Stimulated activated CD8-positive, alpha-beta memory T cell treated with anti-CD3 and anti-CD28 coated beads, Interleukin-2, amount 100 ng/mL, for 48 hours (primary cell): ENCODE measurements at places on chromosomes 4 and X.

DNA sequence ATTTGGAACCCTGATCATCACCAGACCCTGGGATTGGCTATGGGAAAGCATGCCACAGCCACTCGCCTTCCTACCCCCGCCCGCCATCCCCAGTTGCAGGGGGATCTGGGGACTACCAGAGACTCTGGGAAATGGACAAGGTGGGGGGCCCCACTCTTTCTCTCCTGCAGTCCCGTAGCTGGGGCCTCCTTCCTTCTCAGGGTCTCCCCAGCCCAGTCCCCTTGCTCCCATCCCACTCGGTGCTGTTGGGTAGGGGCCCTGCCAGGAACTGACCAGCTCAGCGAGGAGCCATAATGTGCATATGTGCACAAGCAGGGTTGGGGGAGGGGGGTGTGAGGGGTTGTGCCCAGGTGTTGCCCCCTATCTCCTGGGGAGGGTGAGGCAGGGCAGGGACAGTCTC, 3.4 kb upstream of the USP11 start:
- no peak for DNase-seq

- no peak for DNase-seq
Measured at GRCh38 chr4:57614257-57614932, 504.2 kb upstream of the IGFBP7 start.

DNA sequence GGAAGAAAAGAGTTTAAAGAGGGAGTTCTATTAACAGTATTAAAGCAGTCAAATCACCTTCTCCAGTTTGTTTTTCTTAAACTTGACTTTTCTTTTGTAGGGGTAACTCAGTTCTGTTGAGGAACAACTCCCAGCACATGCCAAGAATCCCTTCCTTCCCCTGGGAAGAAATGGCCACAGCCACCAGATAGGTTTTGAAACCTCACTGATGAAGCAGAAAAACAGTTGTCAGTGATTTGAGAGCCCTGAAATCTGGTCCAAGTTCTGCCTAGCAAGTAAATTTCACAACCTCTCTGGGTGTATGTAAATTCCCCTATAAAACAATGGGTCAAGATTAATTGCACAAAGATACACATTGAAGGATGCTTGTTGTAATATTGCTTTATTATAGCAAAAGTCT, 167.1 kb downstream of the DHX15 start:
- DNase-seq = no peak

DNA sequence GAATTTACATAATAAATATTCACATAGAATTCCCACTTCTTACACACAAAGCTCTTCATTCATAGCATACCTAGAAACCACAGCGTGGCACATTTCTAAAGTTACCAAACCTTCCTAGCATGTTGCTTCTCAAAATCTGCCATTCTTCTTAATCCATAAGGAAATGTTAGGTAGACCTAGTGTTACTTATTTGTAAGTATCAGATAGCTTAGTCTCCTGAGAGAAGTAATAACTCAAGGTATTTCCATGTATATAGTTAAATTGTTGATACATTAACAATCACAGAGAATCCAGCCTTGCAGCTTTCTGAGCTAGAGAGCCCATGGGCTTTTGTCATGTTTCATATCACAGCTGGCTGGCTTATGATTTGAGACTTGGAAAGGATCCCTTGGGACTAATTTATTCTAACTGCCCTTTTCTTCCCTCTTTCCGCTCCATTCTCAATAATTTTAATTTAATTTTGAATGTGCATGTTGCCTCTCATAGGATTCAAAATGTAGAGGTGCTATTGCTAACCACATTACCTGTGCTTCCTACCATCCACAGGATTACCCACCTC, 17.6 kb downstream of the SH3RF1 start:
- no peak for DNase-seq

DNA sequence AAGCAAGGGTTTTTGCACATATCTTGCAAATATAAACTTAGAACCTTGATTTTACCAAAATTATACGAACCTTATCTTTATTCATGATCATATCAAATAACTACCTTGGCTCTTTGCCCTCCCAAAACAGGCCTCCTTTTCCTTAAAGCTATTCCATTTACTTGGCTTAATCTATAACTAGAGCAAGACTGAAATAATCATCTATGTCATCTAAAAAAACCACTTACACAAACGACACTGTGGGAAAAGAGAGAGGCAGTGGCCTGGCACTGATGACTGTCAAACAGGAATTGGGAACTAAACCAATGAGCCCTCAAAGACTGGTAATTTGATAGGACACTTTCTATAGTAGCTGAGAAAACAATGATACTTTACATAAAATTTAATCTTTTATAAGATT, 11.7 kb upstream of the PTPN13 start:
- no peak for DNase-seq

GRCh38 chr4:10998846-10999245, 314.3 kb upstream of the CLNK start:
- no peak for DNase-seq

DNA sequence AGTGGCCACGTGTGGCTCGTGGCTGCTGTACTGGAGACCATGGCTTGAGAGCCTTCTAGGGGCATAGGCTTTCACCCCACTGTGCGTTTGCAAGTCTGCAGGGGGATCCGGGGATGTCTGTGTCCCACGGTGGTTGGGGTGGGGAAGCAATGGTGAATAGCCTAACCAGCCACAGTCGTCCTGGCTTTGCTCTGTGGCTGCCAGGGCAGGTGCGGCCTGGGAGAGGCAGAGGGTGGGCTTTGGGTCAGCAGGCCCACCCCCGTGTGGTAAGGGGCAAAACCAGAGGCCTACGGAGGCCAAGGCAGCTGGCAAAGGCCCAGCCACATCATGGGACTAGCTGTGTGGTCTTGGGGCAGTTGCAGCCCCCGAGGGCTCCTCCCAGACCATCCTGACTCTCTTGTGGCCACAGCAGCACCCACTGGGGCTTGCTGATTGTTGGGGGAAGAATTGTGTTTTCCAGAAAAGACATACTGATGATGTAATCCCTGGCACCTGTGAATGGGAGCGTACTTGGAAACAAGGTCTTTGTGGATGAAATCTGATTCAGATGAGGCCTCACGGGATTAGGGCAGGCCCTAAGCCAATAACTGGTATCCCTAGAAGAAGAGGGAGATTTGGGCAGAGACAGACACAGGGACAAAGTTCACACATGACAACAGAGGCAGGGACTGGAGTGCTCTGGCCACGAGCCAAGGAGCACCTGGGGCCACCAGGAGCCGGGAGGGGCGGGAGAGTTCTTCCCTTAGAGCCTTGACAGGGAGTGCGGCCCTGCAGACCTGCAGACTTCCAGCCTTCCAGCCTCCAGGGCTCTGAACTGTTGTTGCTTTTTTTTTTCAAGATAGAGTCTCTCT, 2.9 kb downstream of the CPZ start:
- no peak for DNase-seq

DNA sequence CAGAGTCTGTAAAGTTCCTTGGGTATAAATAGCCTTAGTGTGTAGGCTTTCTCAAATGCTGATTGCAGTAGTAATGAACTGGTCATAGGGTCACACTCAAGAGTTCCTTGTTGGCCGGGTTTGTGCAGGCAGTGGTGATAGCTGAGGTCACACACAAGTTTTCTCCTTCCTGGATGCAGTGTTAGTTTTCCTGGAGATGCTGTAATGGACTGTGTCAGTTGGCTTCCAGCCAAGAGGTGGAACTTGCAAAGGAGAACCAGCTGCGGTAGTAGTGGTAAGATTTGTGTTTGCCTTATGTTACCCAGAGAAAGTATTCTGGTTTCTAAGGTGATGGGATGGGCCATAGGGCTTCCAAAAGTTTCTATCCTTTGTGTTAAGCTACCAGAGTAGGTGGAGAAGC, 409.8 kb upstream of the FRG1 start:
- DNase-seq = no peak

- DNase-seq = no peak
Measured at GRCh38 chr4:41169256-41169800, 45.0 kb downstream of the APBB2 start.

- peak; percentile 51 for DNase-seq
Measured at GRCh38 chr4:121706595-121707021, 9.8 kb upstream of the ANXA5 start.

- DNase-seq = no peak
Measured at GRCh38 chr4:145731028-145731427, 51.1 kb downstream of the C4orf51 start.

DNA sequence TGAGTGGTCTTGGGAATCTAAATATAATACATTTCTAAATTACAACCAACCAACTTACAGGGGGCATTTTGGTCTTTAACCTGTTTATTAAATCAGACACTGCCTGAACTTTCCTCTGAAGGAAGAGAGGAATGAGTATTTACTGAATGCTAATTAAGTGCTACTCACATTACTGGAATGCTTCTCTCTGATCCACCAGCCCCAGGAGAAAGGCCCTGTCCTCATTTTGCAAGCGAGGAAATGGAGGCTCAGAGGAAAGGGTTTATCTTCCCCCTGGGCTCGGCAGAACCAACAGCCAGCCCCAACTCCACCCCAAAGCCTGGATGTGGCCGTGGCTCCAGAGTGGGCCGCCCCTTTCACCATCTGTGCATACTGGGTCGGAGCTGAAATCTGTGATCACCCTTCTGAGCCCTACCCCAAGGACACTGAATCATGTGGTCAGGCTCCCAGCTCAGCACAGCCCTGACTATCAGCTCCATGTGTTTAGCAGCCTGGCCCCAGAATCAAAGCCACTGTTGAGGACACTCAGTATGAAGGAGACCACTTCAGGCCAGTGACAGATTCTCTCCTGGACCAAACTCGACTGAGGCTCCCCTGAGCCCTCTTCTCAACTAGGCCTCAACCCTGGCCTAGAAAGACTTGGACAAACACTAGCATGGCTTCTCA, 56.7 kb upstream of the ENPP6 start:
- DNase-seq = no peak

DNA sequence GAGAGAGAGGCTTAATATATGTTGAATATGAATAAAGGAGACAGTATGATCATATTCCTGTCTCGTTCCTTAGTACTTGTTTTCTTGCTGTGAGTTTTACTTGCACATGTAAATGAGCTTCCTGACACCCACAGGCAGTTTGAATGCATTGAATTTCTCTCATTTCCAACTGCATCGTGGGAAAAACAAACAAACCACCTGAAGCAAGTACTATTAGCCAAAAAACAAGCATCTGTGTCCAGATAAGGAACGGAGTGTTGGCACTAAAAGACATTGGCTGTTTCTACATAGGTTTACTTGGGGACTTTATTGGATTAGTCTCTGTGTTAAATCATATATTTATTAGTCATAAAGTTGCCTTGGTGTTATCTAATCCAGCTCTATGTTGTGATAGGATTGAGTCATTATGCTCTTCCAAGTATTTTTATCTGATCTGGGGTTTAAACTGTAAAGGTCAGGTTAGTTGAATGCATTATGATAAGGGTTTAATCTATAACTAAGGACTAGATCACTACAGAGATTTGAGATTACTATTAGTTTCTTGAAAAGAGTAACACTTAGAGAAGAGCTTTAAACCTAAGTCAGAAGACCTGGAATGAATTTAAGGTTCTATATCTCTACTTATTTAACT, 339.0 kb upstream of the SPANXN4 start:
- DNase-seq = no peak

DNA sequence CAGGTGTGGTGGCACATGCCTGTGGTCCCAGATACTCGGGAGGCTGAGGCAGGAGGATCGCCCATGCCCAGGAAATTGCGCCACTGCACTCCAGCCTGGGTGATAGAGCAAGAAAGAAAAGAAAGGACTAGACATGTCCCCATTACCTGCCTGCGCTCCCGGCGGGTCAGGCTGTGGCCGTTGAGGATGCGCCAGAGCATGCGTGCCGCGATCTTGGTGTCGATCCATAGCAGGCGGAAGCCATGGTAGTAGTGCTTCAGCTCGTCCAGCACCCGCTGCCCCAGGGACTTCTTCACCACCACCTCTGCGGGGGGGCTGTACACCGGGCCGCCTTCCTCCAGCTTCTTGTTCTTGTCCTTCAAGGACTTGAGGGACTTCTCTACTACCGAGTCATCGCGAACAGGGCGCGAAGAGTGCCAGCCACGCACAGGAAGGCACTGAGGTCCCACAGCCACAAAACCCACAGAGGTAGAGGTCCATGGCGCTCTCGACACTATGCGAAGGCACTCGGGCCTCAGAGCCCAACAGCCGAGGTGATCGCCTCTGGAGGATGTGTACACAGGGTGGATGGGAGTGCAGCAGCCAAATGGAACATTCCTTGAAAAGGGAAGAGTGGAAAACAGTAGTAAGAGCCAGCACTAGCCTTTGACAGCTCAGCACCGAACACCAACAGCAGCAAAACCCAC, 14.6 kb downstream of the LETM1 start:
- no peak for DNase-seq

GRCh38 chrX:39652336-39652735, 445.4 kb downstream of the BCOR start:
- no peak for DNase-seq

DNA sequence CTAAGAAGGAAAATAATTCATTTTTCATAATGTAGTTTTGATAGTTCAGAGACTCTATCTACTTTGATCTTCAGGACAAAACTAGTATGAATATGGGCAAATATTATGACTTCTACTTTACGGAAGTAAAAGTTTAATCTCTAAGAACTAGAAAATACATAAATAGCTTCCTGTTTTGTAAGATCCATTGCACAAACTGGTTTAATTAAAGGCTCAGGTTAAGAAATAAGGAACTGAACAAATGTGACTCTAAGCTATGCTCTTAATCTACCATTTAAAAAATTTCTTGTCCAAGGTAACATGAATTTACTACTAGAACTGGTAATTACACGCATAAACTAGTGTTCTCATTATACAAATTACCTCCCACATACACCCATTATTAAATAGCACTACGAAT, 360.6 kb downstream of the INPP4B start:
- no peak for DNase-seq
